ENCODE measurements at places on chromosomes 7 and 10. TPM values are rescaled to one million over a fixed set of nuclear protein-coding genes. Genes with fewer than 3 reads are reported as not detected.
A peak's percentile ranks its signal among the peaks of the same experiment; 100 is the strongest.

Gene RNF32
- 2.9 TPM for polyA plus RNA-seq

Gene NT5C2
- polyA plus RNA-seq, result 96.4 TPM

GRCh38 chr7:106641416-106641815, 19.5 kb downstream of the CCDC71L start:
- DNase-seq, result no peak

- DNase-seq, result no peak
These were observed 1.2 kb downstream of the BAG3 start for GRCh38 chr10:119652361-119652730.

GRCh38 chr7:97187067-97187466, 69.6 kb downstream of the SDHAF3 start:
- no peak for DNase-seq

DNA sequence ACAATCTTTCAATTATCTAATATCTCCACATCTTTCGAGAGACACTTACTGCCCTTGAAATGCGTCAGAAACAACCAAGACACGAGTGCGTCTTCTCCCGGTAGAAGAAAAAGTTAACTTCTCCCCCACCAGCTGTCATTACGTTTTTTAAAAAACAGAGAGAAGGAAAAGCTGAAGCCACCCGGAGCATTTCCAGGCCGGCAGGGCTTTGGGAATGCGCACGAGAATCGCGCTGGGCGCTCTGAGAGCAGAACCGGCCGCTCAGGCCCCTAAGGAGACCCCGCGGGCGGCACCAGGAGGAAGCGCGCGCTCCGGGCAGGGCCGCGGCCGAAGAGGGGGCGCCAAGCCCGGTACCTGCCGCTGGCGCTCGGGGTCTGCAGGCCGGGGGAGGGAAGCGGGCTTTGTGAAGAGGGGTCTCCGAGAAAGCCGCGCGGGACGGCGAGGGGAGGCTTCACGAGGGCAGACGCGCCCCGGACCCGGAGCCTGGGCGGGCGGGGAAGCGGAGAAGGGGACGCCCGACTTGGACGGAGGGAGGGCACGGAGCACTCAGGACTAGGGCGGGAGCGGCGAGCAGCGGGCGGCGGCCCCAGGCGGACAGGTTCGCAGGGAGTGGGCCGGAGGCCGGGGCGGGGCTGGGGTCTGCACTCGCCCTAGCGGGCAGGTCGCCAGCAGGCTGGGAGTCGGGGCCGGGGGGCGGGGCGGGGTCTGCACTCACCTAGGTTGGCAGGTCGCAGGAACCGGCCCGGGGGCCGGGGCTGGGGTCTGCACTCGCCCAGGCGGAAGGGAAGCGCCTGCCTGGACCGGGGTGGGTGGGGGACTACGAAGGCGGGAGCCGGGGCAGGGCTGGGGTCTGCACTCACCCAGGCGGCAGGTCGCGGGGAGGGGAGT, 932 bp downstream of the ESYT2 start:
- DNase-seq, result no peak

GRCh38 chr7:36606153-36606975, 117.9 kb downstream of the AOAH start:
- DNase-seq, result no peak

DNA sequence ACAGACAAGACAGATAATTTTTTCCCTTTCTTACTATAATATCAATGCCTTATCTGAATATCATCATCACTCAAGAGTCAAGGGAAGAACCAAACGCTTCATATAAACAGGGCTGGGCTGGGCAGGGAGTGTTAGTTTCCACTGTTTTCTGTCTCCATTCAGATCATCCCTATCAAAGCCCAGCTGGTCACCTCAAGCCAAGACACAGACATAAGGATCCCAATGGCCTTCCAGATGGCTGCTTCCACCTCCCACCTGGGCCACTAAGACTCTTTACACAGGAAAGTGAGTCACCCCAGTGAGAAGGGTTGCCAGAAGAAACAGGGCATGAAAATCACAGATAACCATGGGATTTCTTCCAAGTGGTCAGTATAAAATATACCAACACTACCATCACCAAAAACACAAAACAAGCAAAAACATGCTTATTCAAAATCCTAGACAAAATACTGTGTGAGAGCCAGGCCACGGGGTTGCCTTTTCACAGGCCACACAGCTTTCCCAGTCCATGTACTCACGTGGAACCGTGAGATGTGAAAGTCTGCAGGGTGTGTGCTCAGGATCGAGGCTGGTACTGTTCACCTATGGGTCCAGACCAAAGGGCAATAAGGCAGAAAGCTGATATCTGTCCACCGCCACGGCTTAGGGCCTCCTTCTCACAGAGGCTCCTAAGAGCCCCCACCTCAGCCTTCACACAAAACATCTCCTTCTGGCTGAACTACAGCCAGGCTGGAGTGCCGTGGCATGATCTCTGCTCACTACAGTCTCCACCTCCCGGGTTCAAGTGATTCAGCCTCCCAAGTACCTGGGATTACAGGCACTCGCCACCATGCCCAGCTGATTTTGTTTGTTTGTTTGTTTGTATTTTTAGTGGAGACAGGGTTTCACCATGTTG, 5.7 kb downstream of the PRSS1 start:
- no peak for DNase-seq

DNA sequence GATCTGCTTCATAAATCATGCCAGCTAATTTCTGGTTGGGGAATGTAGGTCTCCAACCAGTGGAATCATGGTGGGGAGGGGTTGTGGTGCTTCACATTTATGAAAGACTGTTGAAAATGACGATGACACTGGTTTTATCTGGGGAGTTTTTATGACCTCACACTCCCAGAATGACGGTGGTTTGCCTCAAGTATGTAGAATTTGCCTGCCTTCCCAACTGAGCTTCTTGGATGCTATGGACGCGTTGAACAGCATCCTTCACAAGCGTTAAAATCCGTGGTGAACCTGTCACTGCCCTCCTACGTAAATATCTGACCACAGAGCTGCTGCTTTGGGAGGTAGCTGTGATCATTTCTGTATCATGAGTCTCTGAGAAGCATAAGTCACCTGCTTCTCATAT, 3.3 kb downstream of the INSYN2A start:
- no peak for DNase-seq

DNA sequence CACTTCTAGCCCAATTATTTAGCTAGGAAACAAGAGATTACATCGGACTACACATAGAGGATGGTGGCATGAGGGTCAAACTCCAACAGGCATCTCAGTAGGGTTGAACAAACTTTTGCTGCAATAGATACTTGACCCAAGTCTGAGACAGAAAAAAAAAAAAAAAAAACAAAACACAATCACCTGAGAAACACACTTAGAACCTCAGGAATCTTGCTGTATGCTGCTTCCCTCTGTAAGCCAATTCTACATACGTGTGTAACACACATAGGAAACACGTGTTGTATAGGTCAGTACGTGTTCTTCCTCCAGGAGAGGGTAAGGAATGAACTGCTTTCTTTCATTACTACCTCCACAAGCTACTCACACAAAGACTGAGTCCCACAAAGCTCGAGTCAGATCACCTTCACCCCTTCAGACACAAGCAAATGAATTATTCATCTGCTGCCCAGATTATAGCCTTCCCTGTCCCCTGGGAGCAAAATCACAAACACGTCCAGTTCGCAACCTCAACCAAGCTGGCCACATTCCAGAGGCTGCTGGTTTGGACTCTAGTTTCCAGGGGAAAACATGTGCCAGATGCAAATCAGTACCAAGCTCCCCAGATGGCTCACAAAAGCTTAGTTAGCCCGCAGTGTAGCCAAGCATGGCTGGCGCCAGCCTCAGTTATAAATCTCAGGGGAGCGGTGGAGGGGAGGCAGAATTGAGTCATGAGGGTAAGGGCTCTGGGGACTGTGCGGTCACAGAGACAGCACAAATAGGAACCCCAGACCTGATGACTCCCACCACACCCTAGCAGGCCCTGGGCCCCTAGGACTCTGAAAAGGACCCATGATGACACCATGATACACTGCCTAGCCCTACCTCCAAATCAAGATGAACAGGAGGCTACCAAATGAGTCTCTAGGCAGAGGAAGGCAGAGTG, 15.1 kb downstream of the PSAP start:
- peak; percentile 69 for DNase-seq

DNA sequence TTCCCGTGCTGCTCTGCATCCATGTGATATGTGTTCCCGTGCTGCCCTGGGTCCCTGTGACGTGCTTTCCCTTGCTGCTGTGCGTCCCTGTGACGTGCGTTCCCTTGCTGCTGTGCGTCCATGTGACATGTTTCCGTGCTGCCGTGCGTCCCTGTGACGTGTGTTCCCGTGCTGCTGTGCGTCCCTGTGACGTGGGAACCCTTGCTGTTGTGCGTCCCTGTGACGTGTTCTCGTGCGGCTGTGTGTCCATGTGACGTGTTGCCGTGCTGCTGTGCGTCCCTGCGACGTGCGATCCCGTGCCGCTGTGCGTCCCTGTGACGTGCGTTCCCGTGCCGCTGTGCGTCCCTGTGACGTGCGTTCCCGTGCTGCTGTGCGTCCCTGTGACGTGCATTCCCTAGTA, 45.8 kb downstream of the WDR37 start:
- no peak for DNase-seq

- no peak for DNase-seq
These were observed 47.6 kb downstream of the CYP26A1 start for GRCh38 chr10:93121311-93121710.

- no peak for DNase-seq
These were observed 6.3 kb downstream of the PRF1 start for GRCh38 chr10:70596110-70596798.

DNA sequence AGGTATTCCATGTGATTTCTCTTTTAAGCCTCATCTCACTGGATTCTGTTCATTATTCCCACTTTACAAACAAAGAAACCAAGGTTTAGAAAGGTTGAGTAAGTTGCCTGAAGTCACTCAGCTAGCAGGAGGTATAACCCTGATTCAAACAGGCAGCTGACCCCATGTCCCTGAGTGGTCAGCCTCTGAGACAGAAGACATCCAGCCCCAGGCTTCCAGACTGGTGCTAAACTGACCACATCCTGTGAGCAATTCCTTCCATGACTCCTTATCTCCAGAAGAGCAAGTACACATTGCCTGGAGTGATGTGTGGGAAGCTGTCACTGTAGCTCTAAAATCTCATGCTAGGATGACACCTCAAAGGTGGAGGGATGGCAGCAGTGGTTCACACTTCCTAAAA, 3.7 kb downstream of the PLPP4 start:
- DNase-seq, result no peak

DNA sequence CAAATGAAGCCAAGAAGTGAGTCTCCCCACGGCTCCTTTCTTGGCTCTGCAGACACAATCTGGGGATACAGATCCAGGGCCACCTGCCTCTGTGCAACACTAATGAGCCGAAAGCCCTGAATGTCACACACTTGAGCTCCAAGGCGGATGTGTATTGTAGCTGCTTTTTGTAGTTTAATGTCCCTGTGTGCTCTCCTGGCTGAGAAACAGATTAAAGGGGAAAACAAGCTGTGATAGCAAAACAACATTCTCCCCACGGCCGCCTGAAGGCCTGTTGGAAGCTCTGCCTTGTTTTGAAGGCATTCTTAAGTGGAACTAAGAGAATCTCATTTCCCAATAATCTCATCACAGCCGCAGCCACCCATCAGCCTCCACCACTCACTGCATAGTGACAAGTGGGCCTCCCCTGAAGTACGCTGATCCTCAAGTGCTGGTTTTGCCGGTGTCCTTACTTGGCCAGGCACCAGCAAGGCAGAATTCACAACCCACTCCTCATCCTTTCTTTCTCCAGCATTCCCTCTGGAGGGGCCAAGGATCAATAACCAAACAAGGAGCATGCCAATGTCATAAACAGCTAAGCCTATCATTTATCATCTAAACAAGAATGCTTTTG, 44.4 kb upstream of the AMPH start:
- DNase-seq, result no peak

DNA sequence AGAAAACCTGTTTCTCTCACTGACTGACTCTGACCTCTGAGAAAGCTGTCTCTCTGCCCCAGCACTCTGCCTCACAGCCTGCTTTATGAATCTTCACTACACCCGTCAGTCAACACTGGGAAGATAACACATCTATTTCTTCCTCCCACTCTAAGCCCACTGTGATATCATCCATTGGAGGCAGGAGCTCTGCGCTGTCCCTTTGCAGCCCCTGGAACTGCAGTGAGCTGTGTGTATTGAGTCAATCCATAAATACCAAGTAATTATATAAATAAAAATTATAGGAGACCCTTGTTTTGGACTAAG, 17.2 kb upstream of the FXYD4 start:
- DNase-seq, result no peak

DNA sequence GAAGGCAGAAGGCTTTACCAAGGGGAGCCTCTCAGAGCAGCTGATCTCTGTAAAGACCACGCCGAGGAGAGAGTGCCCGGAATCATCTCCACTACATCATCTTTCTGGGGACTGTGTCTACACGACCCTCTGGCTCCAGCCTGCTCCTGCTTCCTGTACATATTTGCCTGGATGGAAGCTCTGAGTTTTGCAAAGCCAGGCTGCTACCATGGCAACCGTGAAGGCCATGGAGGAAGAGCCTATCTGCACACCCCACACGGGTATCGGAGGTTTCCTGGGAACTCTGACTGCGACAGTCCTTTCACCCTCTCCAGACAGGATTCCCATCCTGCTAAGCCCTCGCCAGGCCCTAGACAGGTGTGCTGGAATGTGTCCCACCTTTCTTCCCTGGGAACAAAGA, 83.4 kb upstream of the TNRC18 start:
- no peak for DNase-seq

DNA sequence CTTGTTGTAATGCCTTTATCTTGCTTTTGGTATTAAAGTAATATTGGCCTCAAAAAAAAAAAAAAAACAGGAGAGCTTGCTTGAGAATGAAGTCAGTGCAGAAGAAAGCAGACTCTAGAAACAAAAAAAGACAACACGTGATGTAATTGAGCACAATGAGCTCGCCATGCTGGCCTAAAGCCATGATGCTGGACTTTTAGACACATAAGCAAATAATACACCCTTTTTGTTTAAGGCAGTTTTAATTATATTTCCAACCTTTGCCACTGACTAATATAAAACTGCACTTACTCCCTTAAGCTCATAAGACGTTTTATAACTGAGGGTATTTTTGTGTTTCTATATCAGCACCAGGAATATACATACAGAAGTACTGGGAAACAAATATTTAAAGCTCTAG, 798.3 kb downstream of the KCNMA1 start:
- DNase-seq, result no peak

DNA sequence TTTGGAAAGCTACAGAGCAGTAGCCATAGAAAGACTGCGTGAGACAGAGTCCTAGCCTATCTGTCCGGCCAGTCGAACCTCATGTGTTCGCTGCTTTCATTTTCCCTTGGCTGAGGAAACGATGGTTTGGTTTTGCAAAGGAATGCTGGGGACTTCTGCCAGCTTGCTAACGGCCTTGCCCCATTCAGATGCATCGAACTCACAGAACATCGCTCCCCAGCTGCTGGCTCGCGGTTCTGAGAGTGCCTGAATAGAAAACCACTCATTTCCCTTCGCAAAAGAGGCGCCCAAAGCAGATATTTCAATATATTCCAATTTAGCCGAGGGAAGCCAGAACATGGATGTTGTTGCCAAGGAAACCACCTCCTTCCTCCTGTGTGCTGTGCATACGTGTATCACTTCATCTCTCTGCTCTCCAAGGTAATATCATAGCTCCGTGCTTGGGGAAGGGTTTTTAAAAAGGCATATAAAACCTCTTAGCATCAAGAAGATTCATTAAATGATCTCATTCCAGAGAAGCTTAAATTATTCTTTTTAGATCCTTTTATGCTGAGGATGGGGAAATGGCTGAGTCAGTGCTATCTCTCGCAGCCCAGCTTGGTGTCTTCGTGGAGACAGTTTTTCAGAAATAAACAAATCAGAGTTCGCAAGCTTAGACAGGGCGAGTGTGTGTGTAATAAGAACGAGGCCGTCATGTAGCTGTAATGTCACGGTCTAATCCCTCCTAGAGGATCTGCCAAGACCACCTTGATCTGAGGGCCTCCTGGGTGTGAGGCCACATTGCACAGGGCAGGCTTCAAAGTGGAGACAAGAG, 215.2 kb downstream of the RPS24 start:
- no peak for DNase-seq

Data from right renal cortex interstitium (tissue), 3 donors.